ENCODE measurements at places on chromosomes 6 and 20.

DNA sequence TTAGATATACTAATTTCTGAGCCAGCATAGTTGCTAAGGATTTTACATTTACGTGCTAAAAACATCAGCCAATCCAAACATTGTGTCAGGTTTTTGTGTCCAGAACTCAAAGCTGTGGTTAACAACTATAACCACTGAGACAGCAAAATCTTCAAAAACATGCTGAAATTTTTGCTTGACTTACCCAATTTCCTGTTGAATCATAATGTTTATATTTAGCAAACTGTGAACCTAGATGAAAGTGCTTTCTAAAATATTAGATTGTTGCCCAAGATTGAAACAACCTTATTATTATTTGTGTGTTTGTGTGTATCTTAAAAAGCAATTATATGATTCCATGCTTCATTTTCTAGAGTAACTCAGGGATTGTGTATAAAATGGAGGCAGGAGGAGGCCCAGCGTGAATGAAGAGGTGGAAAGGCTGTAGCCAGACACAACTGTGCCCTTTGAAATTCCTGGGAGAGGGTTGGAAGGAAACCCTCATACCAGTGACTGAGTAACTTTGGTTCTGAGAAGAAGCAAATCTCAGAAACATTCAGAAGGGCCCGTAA, 48.0 kb downstream of the ARMC2 start:
- no peak for DNase-seq

- DNase-seq, result no peak
Measured at GRCh38 chr20:58645412-58645968, 5.6 kb upstream of the STX16 start.

DNA sequence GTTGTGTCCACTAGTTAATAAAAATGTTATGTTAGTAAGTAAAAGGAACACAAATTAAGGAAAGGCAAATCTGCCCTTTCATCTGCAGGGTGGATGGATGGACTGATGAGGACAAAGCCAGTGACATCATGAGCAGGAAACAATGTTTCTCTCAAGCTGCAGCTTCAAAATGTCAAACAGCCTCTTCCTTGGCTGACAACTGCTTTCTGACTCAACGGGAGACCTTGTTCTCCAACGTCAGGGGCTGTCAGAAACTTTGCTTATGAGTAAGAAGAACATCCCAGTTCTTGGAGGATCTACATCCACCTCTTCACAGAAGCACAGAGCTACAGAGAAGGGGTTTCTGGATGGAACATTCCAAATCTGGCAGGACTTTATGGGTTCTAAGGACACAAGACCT, 6.0 kb downstream of the CST2 start:
- DNase-seq, result no peak

DNA sequence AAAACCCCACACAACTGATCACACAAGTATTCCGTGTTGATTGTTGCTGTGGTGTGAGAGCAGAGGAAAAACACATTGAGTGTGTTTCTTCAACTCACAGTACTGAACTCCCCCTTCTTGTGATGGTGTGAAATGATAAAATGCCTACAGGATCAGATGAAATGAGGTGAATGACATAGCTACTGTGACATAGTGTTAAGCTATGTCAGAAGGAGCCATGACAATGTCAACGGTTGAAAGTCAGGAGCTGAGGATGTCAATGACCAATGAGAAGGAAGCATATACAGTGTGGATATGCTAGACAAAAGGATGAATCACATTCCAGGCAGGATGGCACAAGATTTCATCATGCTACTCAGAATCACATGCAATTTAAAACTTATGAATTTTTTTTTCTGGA, 38.8 kb downstream of the WASF1 start:
- no peak for DNase-seq

DNA sequence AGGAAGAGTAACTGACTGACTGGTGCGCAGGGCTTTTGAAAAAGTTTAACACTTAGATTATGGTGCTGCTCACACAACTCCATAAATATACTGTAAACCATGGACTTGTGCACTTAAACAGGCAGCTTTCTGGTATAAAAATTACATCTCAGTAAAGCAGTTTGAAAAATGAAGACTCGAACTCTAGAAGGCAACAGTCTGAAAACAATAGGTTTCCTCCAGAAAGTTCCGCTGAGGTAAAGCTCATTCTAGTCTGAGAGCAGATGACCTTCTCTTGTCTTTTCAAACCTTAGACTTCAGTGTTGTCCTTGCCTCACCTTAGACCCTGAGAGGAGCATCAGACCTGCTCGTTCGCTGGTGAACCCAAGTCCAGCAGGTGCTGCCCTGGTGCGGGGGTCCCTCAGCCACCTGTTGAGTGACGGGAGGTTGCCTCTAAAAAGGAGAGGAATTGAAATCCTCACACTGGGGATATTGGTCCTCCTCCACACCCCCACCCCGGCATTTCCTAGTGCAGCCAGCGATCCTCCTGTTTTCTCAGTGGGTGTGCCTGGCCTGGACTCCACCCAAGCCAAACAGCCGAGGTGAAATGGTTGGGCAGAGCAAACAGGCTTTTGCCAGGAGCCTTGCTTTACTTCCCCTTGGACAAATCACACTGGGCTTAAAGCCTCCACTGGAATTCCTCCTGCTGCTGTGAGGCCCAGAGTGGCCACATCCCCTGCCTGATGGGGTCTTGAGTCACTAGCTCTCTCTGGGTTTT, 14.7 kb upstream of the PYGB start:
- DNase-seq, result no peak

DNA sequence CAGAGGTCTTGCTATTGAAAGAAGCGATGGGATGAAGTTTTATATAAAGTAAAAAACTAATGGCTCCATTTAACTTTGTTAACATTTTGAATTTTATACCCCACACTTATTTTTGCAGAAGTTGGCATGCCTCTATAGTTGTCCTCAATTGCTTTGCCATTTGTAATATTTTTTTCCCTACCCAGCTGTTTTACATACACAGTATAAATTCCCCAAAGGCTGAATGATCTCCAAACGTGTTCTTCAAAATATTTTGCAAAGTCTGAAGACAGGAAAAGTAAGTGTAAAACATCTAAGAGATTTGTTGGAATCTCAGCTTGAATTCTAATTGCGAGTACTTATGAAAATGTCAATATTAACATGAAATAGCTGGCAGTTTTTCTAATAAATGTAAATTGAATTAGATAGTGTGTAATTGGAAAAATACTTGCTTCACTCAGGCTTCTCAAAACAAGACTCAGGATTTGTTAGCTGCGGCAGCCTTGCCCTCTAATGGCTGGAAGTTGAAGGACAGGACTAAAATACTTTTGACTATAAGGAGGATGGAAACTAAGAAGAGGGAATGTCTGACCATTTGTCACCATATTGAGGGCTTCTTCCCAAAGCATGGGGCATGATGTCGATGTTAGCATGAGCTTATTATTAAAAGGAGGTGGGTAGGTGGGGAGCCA, 226.8 kb downstream of the UST start:
- peak; percentile 14 for DNase-seq

DNA sequence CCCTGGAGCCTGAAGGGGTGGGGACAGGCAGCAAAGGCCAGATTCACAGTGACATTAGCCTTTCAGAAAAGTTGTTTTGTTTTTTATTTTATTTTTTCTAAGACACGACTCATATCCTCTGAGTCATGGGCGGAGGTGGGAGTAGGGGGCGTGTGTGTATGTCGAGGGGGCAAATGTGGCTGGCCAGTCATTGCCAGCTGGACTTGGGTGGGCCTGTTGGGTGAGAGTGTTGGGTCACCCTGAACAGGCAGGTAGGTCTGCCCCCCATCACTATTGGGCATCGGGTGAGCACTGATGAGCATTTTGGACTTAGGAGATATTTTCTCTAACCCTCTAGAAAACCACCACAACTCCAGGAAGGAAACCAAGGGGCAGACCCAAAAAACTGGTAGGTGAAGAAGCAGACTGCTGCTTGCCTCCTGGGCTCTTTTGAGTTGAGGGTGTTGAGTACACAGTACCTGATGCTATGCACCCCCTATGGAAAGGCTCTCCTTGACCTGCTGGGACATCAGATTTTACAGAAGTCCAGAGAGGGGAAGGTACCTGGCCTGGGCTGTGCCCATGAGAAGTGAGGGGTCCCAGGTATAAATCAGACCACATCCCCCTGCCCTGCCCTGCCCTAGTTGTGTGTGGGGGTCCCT, 5.6 kb downstream of the SMIM29 start:
- no peak for DNase-seq

DNA sequence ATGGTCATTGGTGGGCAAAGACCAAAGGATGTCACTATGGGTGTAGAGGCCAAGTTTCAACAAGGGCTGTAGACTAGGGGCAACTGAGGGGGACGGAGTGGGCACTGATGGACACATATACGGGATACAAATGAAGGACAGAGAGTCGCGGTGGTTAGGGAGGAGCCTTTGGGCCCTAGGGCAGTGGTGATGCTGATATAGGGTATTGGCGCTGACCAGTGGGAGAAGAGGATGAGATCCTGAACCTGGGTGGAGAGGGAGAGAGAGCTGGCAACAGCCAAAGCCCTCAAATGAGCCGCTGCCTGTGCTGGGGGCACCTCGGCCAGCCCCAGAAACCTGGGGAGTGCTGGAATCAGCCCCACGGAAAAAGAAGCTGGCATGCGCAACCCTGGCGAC, 1.6 kb downstream of the CDH22 start:
- DNase-seq, result no peak

GRCh38 chr20:11246251-11246775, 572.5 kb upstream of the JAG1 start:
- DNase-seq, result no peak

All from K562 (cell line).